ENCODE measurements at places on chromosomes 5 and 9. TPM values are rescaled to one million over a fixed set of nuclear protein-coding genes. Genes with fewer than 3 reads are reported as not detected.

Gene CAVIN4
- total RNA-seq = 2.0 TPM

Gene LCN1
- not detected for total RNA-seq

Gene PCDHGA5
- total RNA-seq = 0.60 TPM

Gene GLRA1
- not detected for total RNA-seq

Gene TXNDC8
- not detected for total RNA-seq

Data from lung microvascular endothelial cell (primary cell).